ENCODE measurements at places on chromosomes 12 and 14. TPM values are rescaled to one million over a fixed set of nuclear protein-coding genes. Genes with fewer than 3 reads are reported as not detected.

Gene RERG
- 2.2 TPM for total RNA-seq

Gene SERPINA1
- total RNA-seq = 1.5 TPM

Gene C14orf39
- total RNA-seq = under 0.01 TPM

Gene DAO
- not detected for total RNA-seq

Gene NABP2
- total RNA-seq = 14.0 TPM

Gene ACTR10
- 99.1 TPM for total RNA-seq

Gene SMCO2
- not detected for total RNA-seq

Gene SOCS2
- total RNA-seq = 50.2 TPM

Gene TMBIM6
- 180 TPM for total RNA-seq

Gene GALNT9
- 5.4 TPM for total RNA-seq

Gene STYK1
- total RNA-seq = 3.9 TPM

Gene DDX23
- 53.1 TPM for total RNA-seq

Gene KCNA1
- total RNA-seq = 2.7 TPM

Gene SEL1L
- 59.7 TPM for total RNA-seq

Gene SLC35F4
- total RNA-seq = 1.2 TPM

Gene ABCC9
- total RNA-seq = 15.2 TPM
